ENCODE measurements at places on chromosomes 16 and 17.
A peak's percentile ranks its signal among the peaks of the same experiment; 100 is the strongest.

GRCh38 chr17:80920441-80920840 is 71.2 kb upstream of the CHMP6 start:
- DNase-seq = no peak

DNA sequence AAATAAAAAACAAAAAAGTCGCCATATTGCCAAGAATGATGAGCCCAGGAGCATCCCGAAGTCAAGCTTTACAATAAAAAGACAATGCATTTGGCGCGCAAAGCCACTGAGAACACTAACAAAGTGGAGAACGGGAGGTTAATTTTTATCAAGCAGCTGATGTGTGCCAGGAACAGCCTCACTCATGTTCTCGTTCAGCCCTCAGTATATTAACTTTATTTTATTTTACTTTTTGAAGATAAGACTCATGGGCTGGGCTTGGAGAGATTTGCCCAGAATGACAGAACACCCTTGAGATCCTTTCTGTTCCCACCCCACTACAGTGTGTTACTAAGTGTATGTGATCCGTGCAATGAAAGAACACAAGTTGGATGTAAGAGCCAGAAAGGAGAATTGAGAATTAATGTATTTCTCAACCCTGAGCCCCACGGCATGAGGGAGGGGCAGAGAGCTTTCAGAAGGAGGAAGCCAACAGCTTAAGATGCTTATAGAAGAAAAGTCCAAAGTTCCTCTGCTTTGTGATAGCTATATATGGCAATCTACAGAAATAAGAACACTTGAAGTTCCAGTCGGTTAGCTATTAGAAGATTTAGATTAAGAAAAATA is 48.4 kb downstream of the COTL1 start:
- DNase-seq = peak; percentile 42

DNA sequence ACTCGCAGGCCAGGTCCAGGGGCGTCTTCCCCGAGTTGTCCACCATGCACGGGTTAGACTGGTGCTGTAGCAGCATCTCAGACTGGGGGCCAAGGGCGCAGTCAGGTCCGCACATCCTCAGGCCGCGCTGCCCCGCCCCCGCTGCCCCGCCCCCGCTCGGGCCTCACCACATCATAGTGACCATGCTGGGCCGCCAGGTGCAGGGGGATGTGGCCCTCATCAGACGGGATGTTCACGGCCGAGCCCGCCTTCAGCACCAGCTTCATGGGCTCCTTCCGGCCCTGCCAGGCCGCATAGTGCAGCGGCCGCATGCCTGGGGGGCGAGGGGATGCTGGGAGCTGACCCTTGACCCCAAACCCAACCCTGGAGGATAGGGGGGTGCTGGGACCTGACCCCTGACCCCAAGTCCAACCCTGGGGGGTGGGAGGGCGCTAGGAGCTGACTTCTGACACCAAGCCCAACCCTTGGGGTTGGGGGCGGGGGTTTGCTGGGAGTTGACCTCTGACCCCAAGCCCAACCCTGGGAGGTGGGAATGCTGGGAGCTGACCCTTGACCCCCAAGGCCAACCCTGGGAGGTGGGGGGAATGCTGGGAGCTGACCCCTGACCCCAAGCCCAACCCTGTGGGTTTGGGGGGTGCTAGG is 7.0 kb downstream of the CASKIN1 start:
- no peak for DNase-seq

GRCh38 chr16:68283346-68283745 is 19.0 kb downstream of the SLC7A6 start:
- DNase-seq = no peak

DNA sequence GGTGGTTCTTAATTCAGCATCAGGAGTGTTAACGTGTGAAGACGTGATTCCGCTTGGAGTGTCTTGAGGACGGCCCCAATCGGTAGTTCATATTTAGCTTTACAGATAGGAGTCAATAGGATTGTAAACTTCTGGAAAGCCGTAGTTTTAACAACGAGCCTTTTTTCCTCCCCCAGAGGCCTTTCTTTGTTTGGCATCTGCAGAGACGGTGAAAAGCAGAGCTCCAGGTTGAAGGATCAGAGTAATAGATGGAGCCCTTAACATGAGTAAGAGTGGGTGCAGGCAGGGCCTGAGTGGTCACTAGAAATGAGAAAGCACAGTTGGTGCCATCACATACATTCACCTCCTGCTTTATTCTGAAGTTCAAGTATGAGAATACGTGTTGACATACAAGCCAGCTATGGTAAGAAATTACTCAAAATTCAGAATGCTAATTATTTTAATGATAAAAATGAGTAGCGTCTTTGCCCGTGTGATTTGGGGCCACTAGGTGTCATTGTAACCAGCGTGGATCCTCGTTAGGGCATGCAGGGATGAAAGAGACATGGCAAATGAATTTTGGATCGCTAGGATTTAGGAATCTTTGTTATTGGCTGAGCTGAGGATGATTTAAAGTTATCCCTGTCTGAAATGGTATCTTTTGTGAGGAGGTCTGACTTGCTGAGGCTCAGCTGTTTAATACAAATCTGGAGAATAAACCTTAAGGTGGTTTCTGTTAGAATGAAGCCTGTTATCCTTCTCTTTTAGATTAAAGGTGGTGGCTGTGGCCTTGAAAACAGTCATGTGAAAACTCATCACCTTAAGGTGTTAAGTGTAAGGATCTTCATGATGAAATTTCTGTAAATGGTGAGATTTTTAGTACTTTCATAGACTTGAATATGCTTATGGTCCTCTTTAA is 18.6 kb downstream of the PRCD start:
- peak; percentile 66 for DNase-seq

DNA sequence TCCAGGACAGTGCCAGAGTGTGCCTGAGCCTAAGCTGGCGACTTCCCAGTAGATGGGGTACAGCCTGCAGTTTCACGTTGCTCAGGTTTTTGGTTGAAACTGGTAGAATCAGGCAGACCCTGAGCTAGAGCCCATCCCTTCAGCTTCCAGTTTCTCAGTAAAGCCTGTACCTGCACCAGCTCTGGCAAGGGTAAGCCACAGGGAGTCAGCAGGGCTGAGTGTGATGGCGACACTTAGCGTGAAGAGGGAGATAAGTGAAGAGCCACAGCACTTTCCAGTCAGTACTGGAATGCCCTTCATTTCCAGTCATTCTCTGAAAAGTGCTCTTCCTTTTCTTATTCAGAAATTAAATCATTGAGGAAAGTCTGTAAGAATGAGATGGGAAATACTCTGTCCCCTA is 22.4 kb downstream of the PLD6 start:
- DNase-seq = no peak

GRCh38 chr16:27111486-27111885 is 44.8 kb downstream of the C16orf82 start:
- no peak for DNase-seq

DNA sequence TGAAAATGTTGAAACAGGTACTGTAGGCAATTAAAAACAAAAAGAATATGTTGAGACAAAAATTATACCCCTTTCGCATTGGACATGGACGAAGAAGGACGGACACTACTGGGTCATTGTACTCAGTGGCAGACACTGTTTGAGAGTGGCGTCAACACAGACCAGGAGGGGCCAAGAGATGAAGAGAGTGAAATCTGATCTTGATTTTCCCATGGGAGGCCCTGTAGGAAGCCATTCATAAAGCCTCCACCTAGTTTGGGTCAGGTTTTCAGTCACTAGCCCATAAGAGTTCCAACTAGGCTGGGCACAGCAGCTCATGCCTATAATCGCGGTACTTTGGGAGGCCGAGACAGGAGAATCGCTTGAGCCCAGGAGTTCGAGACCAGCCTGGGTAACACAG is 23.6 kb upstream of the SMURF2 start:
- no peak for DNase-seq

DNA sequence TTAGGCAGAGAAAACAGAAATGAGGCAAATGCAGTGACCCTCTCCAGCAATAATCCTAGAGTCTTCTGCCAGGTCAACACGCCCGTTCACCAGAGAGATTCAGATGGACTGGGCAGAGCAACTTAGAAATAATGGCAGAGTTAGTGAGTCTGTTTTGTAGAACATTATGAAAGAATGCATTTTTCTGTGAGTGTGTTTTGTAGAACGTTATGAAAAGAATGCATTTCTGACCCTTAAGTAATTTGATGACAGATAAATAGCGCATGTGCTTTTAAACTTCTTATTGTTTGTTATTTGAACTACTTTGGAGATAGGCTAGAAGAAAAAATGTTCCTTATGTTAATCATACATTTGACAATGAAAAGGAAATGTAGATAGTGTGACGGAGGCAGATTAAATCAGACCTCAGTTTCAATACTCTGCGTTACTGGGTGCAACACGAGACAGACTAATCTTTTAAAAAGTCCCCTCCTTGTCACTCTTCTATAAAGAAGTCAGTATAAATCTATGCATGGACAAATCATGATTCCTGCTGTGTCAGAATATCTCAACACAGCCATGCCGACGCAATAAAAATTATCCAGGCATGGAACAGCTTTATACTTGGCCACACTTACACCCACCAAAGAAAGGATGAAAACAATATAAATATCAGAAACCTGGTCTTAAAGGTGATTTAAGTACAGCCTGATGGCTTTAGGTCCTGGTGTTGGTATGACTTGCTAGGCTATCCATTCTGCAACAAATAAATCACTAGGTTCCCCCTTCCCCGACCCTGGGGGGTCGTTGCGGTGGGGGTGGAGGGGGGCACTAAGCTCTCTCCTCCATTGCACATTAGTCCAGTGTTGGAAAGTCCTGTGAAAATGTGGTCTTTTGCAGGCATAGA is 47.8 kb downstream of the MARCHF10 start:
- no peak for DNase-seq

- DNase-seq = no peak
Measured at GRCh38 chr17:61335105-61335844, 64.4 kb upstream of the TBX2 start.

DNA sequence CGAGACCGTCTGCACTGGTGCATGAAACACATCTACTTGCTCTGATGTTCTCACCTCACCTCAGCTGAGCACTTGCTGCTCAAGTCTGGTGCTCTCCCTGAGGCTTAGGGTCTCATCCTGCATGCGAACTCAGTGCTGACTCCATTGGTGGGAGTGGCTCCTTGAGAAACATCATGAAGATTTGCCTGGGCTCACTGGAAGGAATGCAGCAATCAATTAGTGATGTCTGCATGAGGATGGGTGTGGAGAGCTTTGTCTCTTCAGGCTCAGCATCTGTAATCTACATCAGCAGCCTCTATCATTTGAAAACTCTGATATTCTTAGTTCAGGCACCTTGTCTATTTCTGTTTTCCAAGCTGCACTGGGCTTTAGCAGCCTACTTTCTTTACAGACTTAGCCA is 204.4 kb downstream of the IRF8 start:
- DNase-seq = no peak

DNA sequence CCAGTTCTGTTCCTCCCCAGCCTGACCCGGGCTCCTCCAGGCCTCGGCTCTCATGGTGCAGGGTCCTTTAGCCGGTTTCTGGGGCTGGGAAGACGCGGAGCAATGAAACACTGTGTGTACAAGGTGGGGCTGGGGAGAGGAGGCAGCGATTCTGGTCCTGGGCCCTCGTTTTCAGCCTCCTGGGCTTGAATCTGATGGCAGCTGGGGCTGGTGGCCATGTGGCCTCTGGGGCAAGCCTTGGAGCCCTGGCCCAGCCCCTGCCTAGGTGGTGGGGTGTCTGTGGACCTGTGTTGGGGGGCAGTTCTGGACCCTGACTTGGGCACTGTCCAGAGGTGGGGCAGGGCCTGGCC is 4.1 kb downstream of the FOXJ1 start:
- no peak for DNase-seq

DNA sequence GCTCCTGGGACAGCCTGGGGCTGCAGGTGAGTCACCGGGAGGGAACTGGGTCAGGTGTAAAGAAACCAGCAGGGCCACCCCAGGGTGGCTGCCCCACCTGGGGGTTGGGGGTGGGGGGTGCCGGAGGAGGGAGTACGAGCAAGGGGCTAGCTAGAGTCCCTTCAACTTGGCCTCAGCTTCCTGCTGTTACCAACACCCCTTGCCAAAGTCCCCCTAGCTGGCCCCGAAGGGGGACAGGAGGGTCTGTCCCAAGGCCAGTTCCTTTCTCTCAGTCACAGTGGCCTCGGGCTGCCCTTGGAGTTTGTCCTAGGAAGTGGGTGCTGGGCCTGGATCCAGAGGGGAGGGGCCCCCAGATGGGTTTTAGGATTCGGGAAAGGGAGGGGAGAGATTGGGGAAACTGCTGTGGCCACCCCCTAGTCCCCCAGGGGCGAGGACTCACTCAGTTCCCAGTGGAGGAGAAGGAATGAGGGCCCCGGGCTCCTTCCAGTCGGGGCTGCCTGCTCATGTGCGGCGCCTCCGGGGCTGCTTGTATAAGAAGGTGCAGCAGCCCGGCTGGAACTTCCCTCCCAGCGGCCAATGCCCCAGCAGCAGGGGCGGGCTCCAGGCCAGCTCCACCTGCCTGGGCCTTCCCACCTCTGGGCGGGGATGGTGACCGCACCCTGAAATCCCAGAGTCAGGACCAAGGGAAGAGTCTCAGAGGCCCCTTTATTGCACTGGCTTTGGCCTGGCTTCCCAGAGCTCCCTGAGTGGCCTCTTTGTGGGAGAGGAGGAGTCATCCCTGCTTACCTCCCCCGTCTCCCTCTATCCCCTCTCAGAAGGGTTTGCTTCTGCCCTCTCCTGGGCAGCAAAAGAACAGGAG is 7.3 kb downstream of the ARHGAP27 start:
- peak; percentile 79 for DNase-seq

DNA sequence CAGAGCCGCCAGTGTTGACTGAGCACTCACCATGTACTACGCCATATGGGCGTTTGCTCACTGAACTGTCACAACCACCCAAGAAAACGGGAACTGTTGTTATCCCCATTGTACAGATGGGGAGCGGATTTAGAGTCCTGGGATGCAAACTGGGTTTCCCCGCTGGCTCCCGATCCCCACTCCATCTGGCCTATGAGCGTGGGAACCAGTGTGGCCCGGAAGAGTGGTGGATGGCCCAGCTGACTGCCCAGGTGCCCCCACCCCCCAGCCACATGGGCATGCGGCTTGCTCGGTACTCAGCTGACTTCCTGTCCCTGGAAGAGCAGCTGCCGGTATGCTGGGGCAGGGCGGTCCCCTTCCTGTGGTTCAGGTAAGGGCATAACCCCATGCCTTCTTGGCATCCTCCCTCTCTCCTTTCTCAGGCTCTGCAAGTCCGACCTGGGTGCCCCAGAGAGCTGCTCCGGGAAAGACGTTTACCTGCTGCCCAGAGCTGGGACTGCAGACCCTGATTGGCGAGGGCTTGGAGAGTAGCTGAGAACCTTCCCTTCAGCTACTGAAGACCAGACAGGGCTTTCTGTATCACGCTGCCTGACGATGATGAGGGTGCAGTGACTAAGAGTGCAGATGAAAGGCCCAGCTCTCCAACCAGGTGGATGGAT is 16.2 kb downstream of the SOCS3 start:
- peak; percentile 66 for DNase-seq

Measured in Kasumi-1 (cell line).